Brain microvascular endothelial cell (primary cell): ENCODE measurements at places on chromosomes 7 and 10.

GRCh38 chr7:119967221-119967620 is 305.8 kb upstream of the KCND2 start:
- no peak for DNase-seq

DNA sequence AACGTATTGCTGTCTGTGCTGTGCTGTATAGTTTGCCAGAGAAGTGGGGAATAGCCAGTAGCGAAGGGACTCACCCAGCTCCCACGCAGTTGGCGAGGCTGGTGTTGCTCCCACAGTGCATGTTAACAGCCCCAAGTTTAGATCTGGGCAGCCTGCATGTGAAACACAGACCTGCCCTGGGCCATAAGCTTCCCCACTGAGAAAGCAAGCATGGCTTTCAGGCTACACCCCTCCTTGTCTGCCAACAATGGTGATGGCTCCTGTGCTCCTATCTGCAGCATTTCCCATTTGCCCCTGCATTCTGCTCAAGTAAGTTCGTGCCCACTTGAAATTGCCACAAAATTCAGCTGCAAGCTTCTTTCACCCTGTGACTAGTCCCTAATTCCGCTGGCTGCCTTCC is 57.5 kb downstream of the IPMK start:
- no peak for DNase-seq

- DNase-seq, result no peak
Observed at GRCh38 chr7:146956321-146956720, 839.7 kb downstream of the CNTNAP2 start.

GRCh38 chr10:77889277-77889903 is 37.2 kb downstream of the DLG5 start:
- no peak for DNase-seq

GRCh38 chr10:43890124-43890523 is 241.4 kb upstream of the ZNF32 start:
- DNase-seq, result peak; percentile 40

DNA sequence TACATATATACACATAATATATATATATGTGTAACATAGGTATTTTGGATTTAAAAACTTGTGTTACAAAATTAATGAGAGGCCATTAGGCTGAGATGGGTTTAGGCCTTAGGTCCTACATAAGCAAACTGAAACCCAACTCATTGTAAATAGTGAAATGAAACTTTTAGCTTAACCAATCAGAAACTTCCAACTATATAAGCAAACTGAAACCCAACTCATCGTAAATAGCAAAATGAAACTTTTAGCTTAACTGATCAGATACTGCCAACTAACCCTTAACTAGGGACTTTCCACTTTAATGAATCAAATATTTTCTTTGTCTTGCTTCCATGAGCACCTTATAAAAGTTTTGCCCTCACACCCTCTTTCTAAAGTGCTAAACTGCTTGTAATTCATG is 17.3 kb upstream of the SAMD9L start:
- no peak for DNase-seq

DNA sequence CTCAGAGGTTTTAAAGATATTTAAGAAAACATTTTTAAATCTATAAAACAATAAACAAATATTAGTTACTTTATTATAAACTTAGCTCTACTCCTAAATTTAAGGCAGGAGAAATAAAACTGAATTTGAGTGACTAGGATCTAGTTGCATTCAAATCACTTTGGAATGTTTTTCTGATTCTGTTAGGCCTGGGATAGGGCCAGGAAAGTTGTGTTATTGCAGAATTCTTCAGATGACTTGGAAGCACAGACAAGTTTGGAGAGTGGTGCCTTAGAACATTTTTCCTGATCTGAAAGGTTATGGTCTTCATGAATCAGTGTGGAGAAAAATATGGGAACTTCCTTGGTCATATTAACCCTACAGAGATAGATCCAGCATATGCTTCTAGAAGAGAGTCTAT is 15.6 kb upstream of the SLC25A13 start:
- peak; percentile 27 for DNase-seq

DNA sequence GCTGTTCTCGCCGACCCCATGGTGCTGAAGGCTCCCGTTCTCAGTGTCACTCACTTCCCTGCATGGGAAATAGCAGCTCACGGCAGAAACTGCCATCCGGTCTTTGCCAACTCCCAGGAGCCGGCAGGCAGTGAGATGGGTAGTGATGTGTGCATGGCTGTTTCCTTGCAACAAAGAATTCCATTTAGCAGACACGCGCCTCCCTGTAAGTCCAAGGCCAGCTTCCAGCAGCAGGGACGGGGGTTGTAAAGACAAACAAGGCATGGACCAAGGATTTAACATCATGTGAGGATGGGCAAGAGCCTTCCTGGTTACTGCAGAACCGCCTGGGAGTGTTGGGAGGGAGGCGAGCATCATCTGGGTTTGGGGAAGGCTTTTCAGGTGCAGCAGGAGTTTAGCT is 273.1 kb downstream of the GLRX3 start:
- DNase-seq, result no peak

DNA sequence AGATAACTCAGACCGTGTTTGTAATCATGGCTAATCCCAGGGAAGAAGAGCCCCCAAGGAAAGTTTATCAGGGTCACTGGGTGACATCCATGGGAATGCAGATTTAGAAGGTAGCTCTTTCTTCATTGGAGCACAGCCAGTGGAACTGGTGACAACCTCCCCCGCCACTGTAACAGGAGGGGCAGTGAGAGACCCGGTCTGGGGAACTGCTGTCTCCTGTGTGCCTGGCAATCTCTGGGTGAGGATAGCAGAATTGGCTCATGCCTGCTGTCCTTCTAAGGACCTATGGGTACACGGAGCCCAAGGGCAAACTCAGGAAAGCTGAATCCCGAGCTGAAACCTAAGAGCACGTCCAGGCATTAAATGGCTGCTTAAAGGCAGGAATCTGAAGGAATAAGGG is 341.6 kb downstream of the ABCA13 start:
- no peak for DNase-seq

DNA sequence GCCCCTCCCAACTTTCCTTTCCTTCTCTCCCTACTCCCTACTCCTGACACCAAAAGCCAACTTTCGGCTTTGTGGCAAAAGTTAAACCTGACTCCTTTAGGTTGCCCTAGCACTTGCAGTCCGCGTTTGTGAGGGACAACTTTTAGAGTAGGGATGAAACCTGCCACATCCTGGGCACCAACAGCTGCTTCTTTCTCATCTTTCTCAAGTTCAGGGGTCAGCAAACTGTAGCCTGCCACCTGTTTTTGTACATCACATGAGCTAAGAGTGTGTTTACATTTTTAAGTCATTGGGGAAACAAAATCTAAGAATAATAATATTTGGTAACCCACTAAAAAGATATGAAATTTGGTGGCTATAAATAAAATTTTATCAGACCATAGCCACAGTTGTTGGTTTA is 660.6 kb downstream of the KCNMA1 start:
- DNase-seq, result no peak

GRCh38 chr7:85564861-85565260 is 378.0 kb upstream of the SEMA3D start:
- no peak for DNase-seq

DNA sequence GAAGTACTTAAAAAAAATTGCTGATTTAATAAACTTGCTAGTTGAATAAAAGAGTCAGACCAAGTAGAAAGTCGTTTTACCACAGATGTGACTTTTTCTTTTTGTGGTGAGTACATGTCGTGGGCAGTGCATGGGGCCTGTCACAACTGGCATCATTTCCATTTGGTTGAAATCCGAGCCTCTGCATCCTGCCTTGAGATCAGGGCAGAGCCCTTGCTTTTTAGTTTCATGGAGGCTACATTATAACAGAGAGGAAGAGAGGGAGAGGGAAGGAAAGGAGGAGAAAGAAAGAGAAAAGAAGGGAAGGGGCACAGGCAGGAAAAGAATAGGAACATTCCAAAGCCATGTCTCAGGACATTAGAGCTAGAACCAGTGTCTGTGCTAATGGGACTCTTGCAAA is 20.4 kb upstream of the INSYN2A start:
- DNase-seq, result no peak

- DNase-seq, result no peak
Observed at GRCh38 chr7:114856625-114857024, 65.3 kb upstream of the MDFIC start.

DNA sequence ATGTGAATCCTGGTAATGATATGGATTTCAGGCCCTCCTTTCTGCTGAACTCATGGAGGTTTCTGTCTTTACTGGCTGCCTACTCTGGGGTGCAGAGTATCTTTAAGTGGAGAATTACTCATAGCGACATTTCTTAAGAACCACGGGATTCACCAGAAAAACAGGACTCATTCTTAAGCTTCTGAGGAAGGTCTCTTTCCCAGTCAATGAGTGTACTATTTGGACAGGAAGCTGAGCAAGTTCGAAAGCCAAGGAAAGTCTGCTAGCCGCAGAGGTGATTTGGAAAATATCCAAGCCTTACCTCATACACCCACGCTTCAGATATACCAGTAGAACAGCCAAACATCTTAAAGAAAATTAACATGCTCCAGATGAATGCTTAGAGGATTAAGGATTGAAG is 377.6 kb upstream of the MYO3A start:
- DNase-seq, result no peak

GRCh38 chr7:553636-554111 is 34.0 kb upstream of the PDGFA start:
- DNase-seq, result no peak

DNA sequence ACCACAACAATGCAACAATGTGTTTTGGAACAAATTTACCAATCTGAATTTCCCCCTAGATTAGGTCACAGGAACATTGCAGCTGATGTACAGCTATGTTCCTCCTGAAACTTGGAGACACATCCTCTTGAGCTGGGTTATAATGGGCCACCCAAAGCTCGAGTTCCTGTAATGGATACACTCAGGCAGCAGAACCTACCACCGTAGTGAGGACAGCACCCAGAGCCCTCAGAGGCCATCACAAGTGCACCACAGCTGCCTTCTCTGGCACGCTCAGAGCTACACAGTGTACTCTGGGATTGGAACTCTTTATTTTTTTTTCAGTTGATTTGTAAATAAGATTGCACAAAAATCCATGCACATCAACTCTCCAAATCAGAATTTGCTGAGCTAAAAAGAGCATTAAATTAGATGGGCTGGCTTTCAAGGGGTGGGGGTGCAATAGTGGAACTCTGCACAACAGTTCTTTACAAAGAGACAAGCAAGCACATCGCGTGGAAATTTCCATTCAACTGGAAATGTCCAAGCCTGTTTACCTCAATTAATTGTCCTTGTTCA is 56.7 kb downstream of the EGFR start:
- DNase-seq, result no peak

DNA sequence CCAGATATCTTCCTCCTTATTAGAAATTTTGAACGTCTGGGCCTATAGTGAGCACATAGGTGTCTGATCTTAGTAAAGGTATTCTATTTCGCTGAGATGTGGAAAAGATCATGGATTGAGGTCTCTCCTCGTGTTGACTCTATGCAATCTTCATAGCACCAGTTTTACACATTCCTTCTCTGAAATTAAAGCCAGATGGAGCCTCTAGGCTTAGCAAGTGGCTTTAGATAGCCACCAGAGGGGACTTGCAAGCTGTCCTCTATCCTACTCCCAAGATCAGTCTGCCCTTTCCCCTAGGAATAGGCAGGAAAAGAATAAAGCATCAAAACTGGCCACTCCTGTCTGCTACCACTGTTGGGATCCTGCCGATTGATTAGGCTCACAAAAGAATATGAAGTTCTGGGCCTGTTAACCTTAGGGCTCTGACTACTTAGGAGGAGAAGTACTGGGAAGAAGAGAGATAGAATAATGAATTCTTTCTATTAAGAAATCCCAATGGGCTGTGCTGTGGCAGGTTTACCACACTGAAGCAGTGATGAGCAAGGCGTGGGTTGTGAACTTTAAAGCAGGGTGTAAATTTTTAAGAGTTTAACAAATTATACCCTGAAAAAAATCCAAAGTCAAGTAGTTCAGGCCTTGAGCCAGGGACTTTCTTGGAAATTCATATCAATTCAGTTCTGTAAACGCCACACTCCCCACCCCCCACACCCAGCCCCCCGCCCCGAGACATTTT is 2.2 kb upstream of the STRIP2 start:
- no peak for DNase-seq

DNA sequence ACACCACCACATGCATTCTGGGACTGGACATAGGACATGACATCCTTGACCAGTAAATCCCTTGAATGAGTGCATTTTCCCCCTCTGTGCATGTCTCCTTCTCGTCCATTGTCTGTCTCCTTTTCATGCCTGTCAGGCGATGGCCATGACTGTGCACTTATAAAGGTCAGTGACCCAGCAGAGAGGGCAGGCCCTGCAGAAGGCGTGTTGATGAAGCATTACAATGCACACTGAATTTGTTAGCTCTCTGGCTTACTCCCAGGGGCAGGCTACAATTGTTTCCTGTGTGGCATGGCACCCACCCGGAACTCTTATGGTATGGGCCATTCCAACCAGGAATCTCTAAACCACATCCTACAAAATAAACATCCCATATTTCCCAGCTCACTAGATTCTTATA is 71.1 kb downstream of the SAMD9 start:
- no peak for DNase-seq

DNA sequence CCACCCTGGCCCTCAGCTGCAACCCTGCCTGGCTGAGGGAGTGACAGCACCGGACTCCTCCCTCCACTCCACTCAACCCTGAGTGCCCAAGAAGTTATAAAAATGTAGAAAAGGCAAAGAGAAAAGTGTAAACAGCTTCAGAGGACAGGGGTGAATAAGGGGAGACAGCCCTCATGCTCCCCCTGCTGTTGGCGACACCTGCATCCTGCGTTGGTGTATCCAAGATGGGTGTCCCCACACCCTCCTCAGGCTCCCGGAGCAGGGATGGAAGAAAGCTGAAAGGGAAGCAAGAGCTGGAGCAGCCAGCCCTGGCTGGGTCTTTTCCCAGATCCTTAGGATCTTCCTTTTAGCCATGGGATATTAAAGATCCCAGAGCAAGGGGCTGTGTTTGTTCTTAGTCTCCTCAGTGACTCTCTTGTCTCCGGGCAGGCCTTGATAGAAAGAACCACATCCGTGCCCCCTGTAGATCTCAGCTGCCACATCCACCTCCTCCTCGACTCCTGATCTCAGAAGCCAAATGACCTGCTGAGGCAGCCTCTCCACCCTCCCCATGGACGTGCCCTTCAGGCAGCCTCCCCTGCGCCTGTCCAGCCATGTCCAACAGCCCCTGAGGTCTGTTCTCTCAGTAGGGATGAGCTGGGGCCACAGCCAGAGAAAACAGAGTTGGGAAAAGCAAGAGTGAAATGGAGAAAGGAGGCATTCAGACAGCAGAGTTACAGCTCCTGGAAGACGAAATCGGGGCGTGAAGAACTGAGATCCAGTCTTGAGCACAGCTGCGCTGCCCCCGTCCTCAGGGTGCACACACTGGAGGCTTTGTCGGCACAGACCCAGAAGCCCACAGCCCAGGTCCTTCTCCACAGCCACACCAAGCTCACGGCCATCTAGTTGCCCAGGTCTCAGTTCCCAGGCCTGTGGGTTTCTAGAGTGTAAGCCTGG is 6.8 kb downstream of the FAM131B start:
- no peak for DNase-seq

DNA sequence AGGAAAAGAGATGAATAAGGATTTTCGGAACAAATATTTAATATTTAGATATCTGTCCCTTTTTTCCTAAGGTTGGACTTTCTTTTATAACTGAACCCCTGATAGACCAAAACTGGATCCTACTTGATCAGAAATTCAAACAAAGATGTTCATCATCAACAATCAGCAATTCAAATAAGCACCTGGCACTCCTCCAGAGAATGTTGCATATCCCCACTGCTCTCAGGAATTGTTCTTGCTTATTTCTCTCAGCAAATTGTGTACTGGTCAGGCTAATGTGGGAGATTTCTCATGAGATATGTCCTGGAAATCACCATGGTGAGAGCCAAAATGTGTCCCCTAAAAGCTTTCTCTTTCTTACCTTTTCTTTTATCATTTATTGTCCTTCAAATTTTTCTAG is 40.3 kb upstream of the LHFPL3 start:
- DNase-seq, result no peak

- no peak for DNase-seq
Observed at GRCh38 chr7:127911968-127912511, 119.2 kb downstream of the LRRC4 start.

- no peak for DNase-seq
Observed at GRCh38 chr7:139697056-139697455, 80.7 kb downstream of the HIPK2 start.
